ENCODE measurements at places on chromosomes 1 and 21. TPM values are rescaled to one million over a fixed set of nuclear protein-coding genes. Genes with fewer than 3 reads are reported as not detected.

The VANGL2 gene
- total RNA-seq: 3.1 TPM

The ARHGEF19 gene
- total RNA-seq: 3.3 TPM

The MAGI3 gene
- total RNA-seq: 8.4 TPM

The CRNN gene
- total RNA-seq: not detected

The SLAMF8 gene
- 0.72 TPM for total RNA-seq

The GJA8 gene
- not detected for total RNA-seq

The MAP3K21 gene
- 7.3 TPM for total RNA-seq

The PRRX1 gene
- 2.1 TPM for total RNA-seq

The FAM163A gene
- not detected for total RNA-seq

The CLDN8 gene
- not detected for total RNA-seq

The JTB gene
- 214 TPM for total RNA-seq

The KIF17 gene
- 0.94 TPM for total RNA-seq

The ACP6 gene
- total RNA-seq: 22.7 TPM

The THEM5 gene
- not detected for total RNA-seq

The FAM131C gene
- total RNA-seq: 0.15 TPM

The CR1L gene
- not detected for total RNA-seq

The TOR1AIP2 gene
- total RNA-seq: 42.2 TPM

The TFF3 gene
- total RNA-seq: not detected

The ZFP69B gene
- total RNA-seq: 3.6 TPM

The AK5 gene
- 0.86 TPM for total RNA-seq

The PLPPR4 gene
- not detected for total RNA-seq

The KCNJ9 gene
- not detected for total RNA-seq

The PDE4B gene
- total RNA-seq: 0.62 TPM

The FAM78B gene
- total RNA-seq: not detected

The MTFR1L gene
- 17.5 TPM for total RNA-seq

The TAL1 gene
- not detected for total RNA-seq

The LEMD1 gene
- total RNA-seq: 2.1 TPM

The FCER1G gene
- not detected for total RNA-seq

The POU2F1 gene
- 2.5 TPM for total RNA-seq

The NUCKS1 gene
- 72.4 TPM for total RNA-seq

The ERICH3 gene
- total RNA-seq: not detected

The TNFRSF25 gene
- total RNA-seq: 33.4 TPM

The CLCA4 gene
- 0.15 TPM for total RNA-seq

The CFHR5 gene
- total RNA-seq: not detected

The SPOCD1 gene
- total RNA-seq: 6.2 TPM

The NGF gene
- total RNA-seq: not detected

The CELA3B gene
- not detected for total RNA-seq

The CAMK1G gene
- total RNA-seq: not detected

The FRRS1 gene
- total RNA-seq: 8.5 TPM

The RNU1-4 gene
- total RNA-seq: under 0.01 TPM

The DISP3 gene
- total RNA-seq: not detected

The ALX3 gene
- not detected for total RNA-seq

The ANGPTL7 gene
- total RNA-seq: 0.08 TPM

The TRPM2 gene
- not detected for total RNA-seq

The ROR1 gene
- total RNA-seq: 1.3 TPM

The EFNA3 gene
- total RNA-seq: 3.2 TPM

The CA6 gene
- not detected for total RNA-seq

The BEST4 gene
- total RNA-seq: not detected

The GPR25 gene
- total RNA-seq: not detected

The RBM11 gene
- 0.16 TPM for total RNA-seq

The TNFRSF9 gene
- not detected for total RNA-seq

The LCE1B gene
- total RNA-seq: 0.11 TPM

The CYP2J2 gene
- 2.4 TPM for total RNA-seq

The C8B gene
- not detected for total RNA-seq

Data from hair follicular keratinocyte (primary cell).